Stimulated activated CD4-positive, alpha-beta T cell treated with anti-CD3 and anti-CD28 coated beads, Interleukin-1b, Interleukin-23, amount 100 ng/mL, for 4 hours (primary cell): ENCODE measurements at places on chromosomes 6 and 20.

DNA sequence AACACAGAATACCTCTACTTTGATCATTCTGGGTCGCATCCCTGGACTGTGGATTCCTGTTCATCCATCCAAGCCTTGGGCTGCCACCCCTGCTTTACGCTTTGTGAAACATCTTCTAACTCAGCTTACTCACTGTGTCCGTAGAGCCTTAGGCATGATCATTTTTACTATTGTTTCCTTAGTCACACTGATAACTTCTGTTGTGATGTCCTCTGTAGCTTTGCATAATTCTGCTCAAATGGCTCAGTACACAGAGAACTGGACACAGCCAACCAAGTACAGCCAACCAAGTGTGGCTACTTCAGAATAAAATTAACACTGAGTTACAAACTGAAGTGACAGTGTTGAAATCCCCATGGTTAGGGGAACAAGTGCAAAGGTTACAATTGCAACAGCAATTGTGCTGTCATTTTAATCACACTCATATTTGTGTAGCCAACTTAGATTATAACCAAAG, 8.6 kb upstream of the FKBP1A start:
- DNase-seq: no peak

DNA sequence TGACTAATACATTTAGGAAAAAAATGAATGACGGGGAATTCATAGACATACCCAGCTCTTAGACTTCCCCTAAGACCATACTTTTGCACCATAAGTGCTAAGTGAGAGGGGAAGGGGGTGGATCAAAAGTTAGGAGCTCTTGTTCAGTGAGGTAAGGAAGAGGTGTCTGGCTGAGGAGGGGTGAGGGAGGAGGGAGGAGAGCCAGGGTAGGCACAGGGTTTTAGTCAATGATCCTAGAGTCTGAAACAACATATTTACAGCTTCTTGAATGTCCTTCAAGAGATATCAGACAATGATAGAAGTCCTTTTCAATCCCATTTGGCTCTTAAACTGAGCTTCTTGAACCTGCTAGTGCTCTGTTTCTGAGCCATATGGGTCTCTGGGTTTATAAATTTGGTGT, 135.4 kb downstream of the FNDC1 start:
- no peak for DNase-seq

DNA sequence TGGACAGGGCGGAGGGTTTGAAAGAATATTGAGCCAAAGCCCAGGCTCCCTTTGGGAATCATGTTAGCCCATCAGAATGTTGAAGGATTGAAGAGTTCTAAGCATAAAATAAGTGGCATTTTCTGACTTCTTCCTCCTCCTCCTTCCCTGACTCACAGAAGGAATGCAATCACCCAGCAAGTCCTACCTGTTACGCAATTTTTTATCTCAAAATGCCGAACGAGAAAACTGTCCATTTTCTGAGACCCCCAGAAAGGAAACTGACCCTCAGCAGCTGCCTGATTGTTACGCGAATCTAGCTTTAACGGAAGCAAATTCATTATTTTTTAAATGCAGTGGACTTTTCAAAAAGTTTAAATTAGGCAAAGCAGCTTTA, 4.7 kb upstream of the DNAJC5 start:
- DNase-seq: no peak

GRCh38 chr20:22703843-22704242, 119.5 kb upstream of the FOXA2 start:
- no peak for DNase-seq

DNA sequence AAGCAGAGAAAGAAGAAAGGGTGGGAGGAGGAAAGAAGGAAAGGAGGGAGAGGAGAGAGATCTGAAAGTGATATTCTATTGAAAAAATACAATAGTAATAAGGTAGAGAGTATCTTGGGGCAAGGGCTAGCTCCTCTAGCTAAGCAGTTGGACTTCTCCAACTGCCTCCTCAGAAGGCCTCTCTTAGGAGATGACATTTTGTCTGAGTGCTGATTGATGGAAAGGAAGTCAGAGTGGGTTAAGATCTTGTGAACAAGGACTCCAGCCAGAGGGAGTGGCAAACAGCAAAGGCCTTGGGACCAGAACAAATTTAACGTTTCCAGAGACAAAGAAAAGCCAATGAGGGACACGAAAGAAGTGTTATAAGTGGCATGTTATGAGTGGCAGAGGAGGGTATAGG, 111.8 kb upstream of the TNFAIP3 start:
- no peak for DNase-seq

GRCh38 chr6:44258325-44258863, 1.1 kb upstream of the SLC35B2 start:
- DNase-seq: no peak

DNA sequence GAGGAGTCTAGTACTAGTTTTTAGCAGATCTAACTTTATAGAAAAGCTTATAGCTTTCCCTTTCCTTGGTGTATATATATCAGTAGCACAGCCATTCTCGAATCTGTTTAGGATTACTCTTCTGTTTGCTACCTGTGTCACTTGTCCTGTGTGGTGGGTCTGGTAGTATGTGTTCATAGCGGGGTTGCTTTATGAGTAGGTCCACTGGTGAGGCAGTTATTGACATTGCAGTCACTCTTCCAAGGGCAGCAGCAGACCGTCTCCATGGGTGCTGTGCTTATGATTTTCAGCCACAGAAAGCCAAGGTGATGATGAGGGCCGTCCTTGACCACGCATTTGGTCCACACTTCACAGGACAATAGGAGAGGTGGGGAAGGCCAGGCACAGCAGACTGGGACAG, 171.5 kb downstream of the CDKAL1 start:
- DNase-seq: no peak

DNA sequence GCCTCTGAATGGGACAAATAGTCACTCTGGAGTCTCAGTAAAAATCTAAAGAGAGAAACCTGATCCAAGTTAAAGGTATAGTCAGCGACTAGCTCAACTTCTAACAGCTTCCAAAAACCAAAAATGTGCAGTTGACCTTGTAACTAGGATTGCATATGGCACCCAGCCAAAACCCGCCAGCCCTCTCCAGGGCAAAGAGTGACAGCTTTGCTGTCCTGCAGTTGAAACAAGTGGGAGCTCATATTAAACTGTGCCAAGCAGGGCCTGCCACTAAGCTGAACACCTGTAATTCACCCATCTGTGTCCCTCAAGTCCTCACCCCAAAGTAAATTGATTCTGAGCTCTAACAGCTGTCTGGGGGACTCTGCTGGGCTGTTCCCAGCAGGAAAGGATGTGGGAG, 695.3 kb downstream of the MAFB start:
- DNase-seq: no peak

DNA sequence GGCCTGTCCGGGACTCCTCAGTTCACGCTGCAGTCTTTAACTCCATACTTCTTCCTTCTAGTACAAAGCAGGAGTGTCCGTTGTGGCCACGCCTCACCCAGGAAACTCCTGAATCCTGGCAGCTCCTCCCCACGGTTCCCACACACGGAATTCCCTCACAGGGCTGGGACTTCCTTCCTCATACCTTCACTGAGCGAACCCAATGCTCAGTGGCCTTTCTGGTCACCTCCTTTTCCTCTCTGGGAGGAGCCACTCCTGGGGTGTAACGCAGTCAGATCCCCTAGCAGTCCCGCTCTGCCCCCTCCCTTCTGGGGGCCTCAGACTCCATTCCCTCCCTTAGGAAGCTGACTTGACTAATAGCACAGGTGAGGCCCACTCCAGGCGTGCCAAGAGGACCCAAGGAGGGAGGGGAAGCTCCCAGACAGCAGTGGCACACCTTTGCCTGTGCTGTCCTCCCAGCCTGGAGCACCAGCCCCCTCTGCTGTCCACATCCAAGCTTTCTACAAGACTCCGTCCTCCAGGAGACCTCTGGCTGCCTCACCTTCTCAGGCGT, at the start of gene SLC52A3:
Gene SLC52A3 (minus strand): TSS at position 75 of the 553 bp plus-strand sequence. CDS start 2,726 bp downstream, outside the sequence.
- DNase-seq: no peak

DNA sequence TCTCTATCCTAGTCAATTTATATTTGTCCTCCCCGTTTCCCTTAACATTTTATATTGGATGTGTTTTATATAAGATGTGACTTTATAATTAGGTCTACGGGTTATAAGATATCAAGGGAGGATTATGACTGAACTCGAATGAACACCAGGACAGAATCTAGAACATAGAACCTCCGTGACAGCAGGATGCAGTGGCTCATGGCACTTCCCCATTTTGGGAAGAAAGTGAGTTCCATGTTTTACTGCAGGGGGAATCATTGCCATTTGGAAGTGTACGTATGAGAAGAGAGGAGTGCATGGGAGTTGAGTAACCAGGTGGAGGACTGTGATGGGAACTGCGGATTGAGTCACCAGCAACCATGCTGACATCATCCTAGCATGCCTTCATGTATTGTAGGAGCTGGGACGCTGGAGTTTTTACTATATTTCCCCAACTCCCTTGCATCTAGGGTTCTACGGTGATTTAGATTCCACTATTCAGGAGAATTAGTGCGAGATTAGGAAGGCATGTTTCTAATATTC, 56.1 kb upstream of the FOXC1 start:
- DNase-seq: no peak

DNA sequence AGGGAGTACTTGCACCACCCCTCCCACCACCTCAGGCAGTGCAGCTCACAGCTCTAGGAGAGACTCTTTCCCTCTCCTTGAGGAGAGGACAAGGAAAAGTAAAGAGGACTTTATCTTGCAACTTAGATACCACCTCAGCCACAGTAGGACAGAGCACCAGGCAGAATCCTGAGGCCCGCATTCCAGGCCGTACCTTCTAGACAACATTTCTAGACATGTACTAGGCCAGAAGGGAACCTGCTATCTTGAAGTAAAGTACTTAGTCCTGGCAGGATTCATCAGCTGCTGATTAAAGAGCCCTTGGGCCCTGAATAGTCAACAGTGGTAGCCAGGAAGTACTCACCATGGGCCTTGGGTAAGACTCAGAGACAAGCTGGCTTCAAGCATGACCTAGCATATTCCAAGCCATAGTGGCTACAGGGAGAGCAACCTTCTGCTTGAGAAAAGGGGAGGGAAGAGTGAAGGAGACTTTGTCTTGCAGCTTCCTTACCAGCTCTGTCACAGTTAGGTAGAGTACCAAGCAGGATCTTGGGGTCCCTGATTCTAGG, 384.4 kb upstream of the RNF217 start:
- DNase-seq: no peak

DNA sequence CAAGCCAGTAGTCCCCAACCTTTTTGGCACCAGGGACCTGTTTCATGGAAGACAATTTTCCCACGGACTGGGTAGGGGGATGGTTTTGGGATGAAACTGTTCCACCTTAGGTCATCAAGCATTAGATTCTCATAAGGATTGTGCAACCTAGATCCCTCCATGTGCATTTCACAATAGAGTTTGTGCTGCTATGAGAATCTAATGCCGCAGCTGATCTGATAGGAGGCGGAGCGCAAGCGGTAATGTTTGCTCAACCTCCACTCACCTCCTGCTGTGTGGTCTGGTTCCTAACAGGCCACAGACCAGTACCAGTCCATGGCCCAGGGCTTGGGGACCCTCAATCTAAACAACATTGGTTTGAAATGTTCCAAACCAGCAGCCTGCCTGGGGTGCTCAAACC, 137.0 kb upstream of the STXBP5 start:
- DNase-seq: no peak

GRCh38 chr6:65182681-65183080, 524.3 kb downstream of the EYS start:
- DNase-seq: no peak

- no peak for DNase-seq
Measured at GRCh38 chr20:58993332-58994248, 12.5 kb downstream of the NELFCD start.

DNA sequence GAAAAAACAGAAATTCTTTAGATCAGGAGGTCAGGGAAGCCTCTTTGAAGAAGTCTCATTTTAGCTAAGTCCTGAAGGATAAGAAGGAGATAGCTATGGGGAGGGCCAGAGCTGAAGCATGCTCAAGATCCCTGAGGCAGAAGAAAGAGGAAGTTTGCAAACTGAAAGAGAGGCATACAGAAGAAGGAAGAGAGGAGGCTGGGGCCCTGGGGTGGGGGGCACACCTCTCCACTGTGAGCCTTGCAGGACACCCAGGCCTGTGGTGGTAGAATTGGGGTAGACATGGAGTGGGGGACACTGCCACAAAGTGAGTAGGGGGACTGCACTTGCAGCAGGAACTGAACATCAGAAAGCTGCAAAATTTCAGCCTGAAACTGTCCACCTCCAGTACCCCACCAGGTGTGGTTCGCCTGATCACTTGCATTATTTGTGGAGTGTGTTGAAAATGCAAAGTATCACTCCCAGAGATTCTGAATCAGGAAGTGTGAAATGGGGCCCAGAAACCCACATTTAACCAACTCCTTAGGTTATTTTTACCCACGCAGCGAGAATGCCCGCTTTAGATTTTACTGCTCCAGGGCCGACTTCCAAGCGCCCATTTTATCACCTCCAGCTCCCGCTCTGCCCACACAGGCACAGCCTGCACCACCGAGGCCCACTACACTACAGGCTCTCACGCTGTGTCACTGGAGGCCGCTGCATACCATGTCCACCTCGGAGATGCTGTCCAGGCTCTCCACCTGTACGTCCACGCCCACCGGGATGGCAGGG, 44.0 kb downstream of the GABRR2 start:
- no peak for DNase-seq

DNA sequence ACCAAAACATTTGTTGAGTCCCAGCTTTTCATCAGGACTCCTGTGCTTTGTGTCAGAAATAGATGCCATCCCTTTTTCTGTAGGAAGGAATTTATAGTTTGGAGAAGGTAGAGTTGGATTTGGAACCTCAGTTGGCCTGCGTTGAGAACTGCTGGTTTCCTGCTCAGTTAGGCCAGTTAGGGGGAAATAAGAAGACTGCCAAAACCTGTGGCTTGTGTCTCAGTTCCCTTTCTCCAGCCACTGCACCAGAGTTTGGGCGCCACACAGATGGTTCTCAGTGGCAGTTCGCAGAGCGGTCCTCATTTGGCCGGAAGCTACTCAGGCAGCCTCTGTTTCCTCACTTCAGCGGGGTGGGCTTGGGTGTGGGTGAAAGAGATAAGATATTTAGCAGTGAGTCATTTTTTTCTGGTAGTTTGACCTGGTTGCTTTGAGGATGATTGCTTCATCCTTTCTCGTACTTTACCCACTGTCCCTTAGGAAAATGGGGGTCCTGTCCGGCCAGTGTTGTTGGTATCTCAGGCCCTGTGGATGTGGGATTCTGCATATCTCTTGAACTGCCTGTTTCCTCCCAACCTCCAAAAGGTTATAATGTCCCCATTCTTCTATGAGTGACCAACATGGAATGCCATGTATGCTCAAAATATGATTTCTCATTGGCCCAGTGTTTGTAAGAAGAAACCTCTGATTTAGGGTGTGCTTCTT, 53.7 kb downstream of the JARID2 start:
- DNase-seq: no peak

DNA sequence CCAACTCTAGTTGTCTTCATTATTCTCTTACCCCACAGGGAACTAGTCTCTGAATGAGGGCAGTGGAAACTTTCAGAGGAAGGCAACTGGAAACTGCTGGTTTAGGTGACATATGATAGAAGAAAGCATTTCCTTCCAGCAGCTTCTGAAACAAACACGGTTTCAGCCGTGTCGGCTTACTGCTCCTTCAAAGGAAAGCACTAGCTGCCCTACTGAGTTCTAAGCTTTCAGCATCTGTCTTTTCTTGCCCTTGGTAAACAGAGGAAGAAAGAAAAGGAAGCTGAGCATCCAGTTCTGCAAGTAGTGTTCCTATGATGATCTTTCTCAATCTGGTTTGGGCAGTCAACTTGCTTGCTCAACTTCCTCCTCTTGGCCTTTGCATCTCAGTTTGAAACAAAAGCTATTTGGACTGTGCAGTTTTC, 117.5 kb upstream of the CEP85L start:
- no peak for DNase-seq
